Smooth muscle cell of the brain vasculature (primary cell): ENCODE measurements at places on chromosomes 4 and X.

GRCh38 chr4:157447195-157447594 lies 226.7 kb downstream of the GRIA2 start:
- no peak for DNase-seq

GRCh38 chr4:133855001-133855400 lies 346.6 kb downstream of the PABPC4L start:
- no peak for DNase-seq

DNA sequence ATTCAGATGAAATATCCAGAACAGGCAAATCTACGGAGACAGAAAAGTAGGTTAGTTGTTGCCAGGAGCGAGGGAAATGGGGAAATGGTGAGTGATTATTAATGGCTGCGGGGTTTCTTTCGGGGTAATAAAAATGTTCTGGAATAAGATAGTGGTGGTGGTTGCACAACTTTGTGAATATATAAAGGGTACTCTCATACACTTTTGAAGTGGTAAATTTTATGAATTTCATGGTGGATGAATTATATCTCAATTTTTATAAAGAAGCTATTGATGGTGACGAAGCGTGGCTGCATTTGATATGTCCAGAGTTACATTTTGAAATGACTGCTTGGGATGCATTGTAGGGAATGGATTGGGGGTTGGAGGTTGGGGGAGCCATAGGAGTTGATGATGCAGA lies 16.3 kb downstream of the FAM47E start:
- no peak for DNase-seq

- DNase-seq: no peak
These were observed 49.0 kb upstream of the HOPX start for GRCh38 chr4:56730097-56730496.

DNA sequence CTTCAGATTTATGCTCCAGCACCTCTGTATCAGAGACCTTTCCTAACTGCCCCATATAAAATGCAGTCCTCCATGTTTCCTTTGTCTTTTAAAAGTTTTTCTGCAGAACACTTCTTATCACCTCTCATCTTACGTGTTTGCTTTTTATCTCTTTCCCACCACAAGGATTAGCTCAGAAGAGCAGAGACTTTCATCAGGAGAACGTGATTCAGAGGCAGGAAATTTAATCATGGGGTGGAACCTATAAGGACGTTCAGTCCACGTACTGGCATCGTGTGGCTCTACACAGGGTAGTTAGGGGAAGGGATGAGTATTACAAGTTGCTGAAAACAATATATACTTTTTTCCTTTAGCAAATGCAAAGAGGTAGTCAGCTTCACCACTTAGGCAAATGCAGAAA lies 98.7 kb downstream of the SORBS2 start:
- DNase-seq: no peak

- DNase-seq: no peak
These were observed 93.8 kb downstream of the GATB start for GRCh38 chr4:151667048-151667447.

- DNase-seq: no peak
These were observed 241.2 kb downstream of the ARHGAP24 start for GRCh38 chr4:85715991-85716737.

DNA sequence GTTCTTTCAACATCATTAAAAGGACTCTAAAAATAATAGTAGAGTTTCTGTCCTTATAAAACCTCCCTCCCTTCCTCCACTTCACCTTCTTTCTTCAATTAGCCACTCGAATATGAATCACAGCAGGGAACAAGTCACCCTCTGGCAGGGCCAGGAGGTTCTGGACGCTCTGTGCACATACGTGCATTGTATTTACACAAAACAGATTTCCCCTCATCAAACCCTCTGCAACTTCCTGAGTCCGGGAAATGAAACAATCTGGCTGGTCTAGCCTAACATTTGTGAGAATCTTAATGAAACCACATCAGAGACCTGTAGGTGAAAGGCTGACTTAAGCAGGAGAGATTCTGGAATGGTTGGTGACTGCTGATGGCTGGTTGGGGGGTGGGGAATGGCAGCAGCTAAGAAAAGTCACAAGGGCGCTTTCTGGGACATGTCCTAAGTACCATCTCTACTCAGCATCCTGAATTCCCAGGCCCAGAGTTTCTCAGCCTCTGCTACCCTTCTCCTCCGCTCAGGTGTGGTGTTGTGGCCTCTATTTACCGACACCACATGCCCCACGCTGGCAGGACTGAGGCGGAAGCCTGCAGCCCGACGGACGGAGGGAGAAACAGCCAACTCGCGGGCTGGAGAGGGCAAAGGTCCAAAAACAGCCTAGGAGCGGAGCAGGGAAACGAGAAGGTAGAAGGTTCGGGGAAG lies 1.0 kb downstream of the ZDHHC9 start:
- no peak for DNase-seq

GRCh38 chrX:92213786-92214185 lies 434.6 kb downstream of the PCDH11X start:
- no peak for DNase-seq

- no peak for DNase-seq
These were observed 23.5 kb downstream of the NFKB1 start for GRCh38 chr4:102524691-102525090.

- no peak for DNase-seq
These were observed 98.9 kb downstream of the CPEB2 start for GRCh38 chr4:15100994-15101695.

DNA sequence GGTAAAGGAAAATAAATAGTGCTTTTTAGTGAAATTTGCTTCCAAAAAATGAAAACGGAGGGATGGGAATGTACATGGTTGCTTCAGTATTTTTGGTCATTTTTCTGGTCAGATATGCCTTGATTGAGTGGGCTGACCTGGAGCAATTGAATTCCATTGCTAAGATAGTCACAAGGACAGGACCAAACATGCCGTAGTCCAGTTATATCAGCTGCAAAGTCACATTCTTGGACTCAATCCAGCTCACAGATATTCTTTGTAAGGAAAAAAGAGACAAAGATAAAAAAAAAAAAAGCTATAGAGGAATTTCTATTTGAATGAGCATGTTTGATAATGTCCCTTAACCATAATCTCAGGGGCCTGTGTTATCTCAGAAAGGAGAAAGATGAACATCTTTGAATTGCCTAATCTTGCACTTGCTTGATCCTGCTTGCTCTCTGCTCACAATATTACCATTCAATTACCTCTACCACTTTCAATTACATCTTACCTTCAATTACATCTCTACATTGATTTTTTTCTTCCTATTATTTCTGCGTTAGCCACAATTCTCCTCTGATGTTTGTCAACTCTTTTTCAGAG lies 75.4 kb upstream of the PACRGL start:
- no peak for DNase-seq

- no peak for DNase-seq
These were observed 111.6 kb upstream of the C1GALT1C1 start for GRCh38 chrX:120741452-120741851.

DNA sequence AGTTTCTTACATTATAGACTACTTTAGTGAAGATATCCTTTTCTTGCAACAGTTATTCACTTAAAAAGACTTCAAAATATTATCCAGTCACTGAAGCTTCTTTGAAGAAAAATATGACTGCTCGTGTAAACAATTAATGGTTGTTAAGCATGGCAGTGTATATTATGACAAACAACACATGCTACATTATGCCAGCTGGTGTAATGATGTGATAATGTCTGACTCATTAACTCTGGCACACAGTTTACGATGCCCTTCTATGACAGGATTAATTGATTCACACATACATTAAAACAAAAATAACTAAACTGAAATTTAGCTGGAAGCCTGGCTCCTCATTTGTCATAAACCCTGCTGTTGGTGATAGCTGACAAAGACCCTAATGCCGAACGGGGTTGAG lies 22.4 kb downstream of the GK2 start:
- DNase-seq: no peak

DNA sequence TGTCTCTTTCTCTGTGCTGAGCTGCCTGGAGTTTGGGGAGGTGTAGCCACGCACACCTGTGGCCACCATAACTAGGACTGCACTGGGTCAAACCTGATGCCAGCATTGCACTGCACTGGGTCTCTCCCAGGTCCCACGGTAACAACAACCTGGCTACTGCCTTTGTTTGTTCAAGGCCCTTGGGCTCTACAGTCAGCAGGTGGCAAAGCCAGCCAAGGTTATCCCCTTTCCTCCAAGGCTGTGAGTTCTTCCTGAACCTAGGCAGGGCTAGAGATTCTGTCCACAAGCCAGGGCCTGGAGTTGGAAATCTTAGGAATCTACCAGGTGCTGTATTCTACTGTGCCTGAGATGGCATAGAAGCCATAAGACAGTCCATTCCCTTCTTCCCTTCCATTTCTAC lies 126.7 kb upstream of the MAGEE2 start:
- DNase-seq: no peak

DNA sequence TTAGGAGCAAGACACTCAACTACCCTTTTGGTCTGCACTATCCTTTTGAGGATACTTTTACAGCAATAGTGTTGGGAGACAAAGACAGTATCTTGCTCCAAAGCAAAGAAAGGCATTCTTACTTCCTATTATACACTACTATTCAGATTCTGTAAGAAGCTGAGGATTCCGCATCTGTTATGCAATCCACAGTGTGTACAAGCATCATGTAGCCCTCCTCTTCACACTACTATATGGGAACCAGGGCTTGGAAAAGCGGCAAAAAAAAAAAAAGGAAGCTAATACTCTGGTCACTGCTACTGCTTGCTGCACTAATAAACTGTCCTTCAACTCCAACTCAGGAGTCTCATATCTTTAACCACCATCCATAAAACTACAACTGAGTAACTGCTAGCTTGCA lies 59.1 kb downstream of the FBXW7 start:
- DNase-seq: no peak

GRCh38 chr4:39085891-39086290 lies 23.9 kb downstream of the KLHL5 start:
- DNase-seq: no peak

DNA sequence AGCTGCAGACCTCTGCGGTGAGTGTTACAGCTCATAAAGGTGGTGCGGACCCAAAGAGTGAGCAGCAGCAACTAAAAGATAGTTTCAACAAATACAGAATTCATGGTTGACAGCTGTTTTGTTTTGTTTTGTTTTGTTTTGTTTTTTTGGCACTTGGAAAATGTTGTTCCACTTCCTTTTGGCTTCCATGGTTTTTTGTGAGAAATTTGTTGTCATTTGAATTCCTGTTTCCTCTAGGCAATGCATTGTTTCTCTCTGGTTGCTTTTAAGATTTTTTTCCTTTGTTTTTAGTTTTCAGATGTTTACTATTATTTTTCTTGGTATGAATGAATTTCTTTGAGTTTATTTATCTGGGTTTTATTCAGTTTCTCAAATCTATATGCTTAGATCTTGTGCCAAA lies 229.4 kb downstream of the MID1IP1 start:
- DNase-seq: no peak

GRCh38 chr4:128353791-128354190 lies 66.2 kb upstream of the PGRMC2 start:
- no peak for DNase-seq

DNA sequence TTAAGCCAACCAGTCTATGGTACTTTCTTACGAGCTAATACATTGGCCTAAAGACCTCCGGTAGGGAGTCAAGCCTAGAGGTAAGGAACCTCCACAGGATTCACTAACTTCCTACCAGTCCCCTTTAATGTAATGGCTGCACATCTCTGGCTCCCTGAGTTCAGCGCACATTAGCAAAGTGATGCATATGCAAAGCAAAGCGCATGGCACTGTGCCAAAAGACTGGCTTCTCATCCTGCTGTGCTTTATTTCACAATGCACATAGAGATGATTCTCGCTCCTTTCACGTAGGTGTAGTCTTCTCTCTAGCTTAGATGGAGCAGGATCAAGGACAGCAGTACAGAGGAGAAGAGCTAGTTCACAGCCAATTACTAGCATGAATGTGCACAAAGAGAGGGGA lies 14.6 kb upstream of the CLTRN start:
- DNase-seq: no peak

DNA sequence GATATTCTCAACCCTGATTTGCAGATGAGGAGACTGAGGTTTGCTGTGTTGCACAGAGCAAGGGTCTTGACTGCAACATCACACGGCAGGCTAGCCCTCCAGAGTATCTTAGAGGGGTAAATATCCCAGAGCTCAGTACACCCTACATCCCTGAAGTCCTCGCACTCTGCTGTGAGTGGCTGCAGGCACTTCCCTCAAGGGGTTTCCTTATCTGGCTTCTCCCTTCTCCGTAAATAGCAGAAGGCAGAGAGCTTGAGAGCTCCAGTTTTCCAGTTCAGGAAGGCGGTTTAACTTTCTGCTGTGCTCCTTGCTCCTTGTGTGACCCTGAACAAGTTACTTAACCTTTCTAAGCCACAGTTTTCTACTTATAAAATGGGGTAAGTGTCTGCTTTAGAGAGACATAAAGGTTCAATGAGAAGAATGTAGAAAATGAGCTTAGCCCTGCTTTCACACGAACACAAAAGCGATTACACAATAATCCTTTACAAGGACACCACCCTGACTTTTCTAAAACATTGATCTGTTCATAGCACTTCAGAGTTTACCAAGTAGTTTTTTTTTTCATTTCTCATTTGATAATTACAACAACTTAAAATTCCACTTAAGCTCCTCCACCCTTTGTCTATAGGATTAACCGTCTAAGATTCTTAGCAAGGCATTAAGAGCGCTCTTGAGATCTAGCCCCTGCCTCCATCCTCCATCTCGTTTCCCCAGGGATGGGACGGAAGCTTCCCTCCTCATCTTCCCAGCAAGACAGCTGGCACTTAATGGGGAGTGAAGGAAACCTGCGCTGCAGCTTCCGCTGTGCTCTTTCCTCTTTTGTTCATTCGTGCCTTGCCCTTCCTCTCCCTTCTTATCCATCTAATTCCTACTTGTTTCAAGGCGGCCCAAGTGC lies 68.4 kb downstream of the TAPT1 start:
- no peak for DNase-seq

DNA sequence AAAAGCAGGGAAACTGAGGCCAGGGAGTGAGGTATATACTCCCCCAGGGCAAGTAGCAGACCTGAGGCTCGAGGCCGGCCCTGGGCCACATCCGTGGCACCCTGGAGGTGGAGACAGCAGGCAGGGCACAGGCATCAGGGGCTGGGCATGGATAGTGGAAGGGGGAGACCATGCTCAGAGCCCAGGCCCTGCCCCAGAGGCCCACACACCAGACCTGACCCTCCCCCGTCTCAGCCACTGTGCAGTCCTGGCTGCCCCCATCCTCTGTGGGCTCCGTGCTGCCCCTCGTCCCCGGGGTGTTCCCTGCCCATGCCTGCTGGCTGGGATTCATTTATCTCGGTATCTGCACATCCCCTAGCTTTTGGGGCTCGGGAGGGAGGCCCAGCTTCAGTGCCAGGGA lies 103.1 kb upstream of the NKX1-1 start:
- no peak for DNase-seq

DNA sequence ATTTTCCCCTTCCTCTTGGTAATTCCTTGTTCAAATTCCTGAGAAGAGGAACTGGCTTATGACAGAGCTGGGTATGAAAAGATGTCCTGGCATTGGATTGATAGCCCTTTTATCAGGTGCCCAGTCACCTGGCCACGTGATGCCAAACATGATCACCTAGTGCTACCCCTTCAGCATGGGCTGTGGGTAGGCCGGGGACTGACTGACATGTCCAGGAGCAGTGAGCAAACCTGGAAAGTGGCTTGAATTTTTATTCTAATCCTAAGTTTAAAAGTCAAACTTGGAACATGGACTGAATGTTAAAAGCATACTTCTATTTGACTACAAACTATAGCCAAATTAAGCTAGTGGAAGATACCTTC lies 99.7 kb upstream of the CXCL13 start:
- no peak for DNase-seq
